Activated T-cell treated with anti-CD3 and anti-CD28 coated beads for 1 hour (primary cell): ENCODE measurements at places on chromosomes 3 and 15.

DNA sequence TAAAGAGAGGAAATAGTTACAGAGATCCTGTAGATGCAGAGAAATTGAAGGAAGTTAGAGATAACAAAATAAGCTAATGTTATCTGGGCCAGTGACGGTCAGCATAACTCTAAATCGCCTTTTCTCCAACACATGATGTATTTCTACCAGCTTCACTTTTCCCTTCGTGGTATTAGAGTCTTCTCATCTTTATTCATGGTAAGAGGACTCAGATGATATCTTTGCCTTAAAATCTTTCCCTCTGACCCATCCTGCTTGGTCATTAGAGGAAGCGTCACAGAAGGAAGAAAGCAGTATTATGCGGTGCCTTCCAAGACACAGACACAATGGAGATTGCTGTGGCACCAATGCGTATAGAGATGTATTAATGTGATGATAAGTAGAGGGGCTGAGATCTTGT lies 320.7 kb upstream of the GOLIM4 start:
- DNase-seq: no peak

GRCh38 chr3:133856316-133856715 lies 39.4 kb downstream of the RAB6B start:
- DNase-seq: no peak

- no peak for DNase-seq
Measured at GRCh38 chr3:126208182-126208581, 27.8 kb upstream of the ALDH1L1 start.

GRCh38 chr3:151169262-151169947 lies 33.6 kb downstream of the GPR171 start:
- DNase-seq: no peak

- DNase-seq: no peak
Measured at GRCh38 chr3:47022641-47023071, 43.2 kb downstream of the NBEAL2 start.

DNA sequence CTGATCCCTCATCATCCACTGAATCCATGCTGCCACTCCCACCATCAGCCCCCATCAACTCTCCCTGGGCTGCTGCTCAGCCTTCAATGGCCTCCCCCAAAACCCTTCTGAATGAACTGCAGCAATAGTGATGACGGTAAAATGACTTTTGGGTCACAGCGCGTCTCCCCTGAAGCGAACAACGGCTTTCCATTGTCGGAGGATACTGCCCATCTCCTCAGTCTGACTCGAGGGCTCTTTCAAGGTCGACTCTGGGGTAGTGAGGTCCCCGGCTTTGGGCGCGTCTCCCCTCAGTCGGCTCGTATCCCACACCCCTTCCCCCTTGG lies 57.2 kb upstream of the ZBTB38 start:
- no peak for DNase-seq

DNA sequence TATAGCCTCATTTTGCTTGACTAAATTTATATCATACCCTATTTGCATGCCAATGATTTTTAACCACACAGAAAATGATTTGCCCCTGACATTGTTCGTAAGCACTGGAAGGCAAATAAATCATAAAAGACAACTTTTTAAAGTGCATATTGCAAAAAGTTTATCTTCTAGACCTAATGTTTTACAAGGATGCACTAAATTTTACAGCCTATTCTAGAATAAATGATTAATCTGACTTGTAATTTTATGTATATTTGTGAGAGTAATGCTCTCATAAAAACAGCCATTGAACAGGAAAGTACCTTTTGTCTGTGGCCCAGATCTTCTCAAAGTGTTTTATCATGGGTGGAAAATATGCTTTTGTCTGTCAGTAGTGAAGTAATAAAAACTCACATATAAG lies 546.6 kb downstream of the EPHA3 start:
- DNase-seq: no peak

DNA sequence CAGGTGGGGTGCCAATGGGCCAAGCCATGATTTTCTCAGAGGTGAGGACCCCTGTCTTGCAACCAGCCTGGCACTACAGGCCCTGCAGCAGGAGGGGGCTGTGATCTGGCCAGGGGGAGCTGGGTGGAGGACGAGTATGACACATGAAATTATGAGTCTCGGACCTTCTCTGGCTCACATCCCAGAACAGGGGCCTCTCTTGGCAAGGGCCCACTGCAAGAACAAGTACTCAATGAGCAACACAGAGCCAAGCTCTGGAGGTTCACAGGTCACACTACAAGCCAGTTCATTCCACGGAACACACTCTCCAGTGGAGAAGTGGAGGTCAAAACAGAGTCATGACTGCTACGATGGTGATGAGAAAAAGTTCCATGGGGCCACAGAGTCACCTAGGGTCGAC lies 28.3 kb downstream of the CCDC32 start:
- DNase-seq: no peak

GRCh38 chr3:108474581-108474980 lies 35.8 kb downstream of the MYH15 start:
- no peak for DNase-seq

DNA sequence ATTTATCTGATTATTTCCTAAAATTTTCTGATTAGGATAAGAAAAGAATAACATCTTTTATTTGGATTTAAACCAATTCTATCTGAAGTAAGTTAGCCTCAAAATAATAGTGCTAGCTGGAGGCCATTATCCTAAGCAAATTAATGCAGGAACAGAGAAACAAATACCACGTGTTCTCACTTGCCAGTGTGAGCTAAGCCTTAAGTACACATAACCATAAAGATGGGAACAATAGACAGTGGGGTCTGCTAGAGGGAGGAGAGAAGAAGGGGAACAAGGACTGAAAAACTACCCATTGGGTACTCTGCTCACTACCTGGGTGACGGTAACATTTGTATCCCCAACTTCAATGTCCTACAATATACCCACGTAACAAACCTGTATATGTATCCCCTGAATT lies 31.3 kb upstream of the LYSMD4 start:
- DNase-seq: no peak

DNA sequence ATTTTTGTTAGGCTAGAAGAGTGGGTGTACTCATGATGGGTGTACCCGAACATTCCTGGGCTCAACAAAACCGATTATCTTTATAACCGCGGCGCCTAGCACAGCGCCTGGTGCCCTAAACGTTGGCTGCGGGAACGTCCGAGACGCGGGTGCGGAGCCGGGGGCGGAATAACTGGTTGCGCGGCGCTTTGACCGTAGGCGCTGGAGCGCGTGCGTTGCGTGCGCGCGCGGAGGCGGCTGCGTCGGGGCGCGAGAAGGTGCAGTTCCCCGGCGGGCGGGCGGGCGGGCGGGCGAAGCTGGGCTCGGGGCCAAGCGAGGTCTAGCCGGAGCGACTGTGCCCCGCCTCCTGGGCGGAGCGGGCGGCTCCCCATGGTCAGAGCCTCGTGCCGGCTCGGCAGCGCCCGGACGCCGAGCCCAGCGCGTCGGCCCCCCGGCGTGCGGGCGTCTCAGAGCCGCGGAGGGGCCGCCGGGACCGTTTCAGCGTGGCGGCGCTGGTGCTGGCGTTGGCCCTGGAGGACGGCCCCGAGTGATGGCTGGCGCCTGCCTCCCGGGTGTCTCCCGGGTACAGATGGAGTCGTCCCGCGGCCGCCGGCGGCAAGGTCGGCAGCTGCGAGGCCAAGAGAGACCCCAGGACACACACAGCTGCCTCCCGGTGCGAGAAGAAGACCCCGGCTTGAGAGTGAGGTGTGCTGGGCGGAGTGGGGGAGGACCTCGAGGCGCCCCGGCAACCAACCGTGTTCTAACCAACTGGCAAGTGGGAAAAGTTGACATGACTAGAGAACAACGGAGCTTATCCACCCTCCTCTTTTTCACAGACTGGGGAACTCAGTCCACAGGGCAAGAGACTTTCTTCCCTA lies at the start of gene PLAAT1:
PLAAT1 (plus strand) TSS at position 373 of the 857 bp plus-strand sequence. CDS start 14,429 bp downstream, outside the sequence.
- DNase-seq: no peak

DNA sequence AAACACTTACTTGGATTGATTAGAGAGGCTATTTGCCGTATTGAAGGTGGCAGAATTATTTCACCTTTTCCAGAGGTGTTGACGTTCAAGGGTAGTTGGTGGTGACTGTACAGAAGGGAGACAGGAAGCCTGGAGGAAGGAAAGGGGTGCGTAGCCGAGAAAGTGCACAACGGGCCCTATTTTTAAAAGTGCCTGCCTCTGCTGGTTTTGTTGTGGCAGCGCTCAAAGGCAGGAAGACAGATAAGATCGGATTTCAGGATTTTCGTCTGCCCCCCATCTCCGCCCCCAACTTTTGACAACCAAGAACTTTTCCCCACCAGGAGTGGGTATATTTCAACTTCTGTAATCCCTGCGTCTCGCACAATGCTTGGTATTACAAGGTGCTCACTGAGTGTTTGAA lies 38.5 kb downstream of the SMAD3 start:
- DNase-seq: no peak

DNA sequence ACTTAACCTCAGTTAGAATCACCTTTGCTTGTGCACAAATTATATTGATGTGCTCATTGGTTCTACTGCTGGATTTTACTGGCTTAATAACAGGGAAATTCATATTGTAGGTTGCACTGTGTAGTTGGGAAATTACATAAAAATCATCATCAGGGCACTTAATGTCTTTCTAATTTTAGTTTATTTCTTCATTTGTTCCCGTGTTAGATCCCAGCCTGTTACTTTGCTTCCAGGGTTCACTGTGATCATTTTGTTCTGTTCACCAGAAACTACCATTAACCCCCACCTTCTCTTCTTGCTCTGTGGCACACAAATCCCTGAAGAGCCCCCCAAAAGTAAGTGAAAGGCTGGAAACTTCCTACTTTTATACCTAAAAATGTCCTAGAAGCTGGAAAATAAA lies 80.4 kb downstream of the RARB start:
- no peak for DNase-seq

DNA sequence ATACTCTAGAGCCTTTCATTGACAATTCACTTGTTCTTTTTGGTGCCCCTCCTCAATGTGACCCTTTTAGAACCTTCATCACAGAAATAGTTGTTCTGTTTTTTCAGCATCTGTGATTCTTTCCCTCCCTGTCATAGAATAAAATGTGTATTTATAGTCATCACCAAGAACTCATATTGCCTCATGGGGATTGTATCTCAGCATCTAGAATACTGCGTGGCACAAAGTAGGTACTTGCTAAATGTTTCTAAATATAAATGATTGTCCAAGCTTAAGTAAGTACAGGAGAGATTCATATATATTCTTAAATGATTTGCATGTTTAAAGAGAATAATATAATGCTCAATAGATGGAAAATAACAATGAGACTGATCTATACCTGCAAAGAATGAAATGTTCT lies 190.1 kb downstream of the FNDC3B start:
- DNase-seq: no peak

DNA sequence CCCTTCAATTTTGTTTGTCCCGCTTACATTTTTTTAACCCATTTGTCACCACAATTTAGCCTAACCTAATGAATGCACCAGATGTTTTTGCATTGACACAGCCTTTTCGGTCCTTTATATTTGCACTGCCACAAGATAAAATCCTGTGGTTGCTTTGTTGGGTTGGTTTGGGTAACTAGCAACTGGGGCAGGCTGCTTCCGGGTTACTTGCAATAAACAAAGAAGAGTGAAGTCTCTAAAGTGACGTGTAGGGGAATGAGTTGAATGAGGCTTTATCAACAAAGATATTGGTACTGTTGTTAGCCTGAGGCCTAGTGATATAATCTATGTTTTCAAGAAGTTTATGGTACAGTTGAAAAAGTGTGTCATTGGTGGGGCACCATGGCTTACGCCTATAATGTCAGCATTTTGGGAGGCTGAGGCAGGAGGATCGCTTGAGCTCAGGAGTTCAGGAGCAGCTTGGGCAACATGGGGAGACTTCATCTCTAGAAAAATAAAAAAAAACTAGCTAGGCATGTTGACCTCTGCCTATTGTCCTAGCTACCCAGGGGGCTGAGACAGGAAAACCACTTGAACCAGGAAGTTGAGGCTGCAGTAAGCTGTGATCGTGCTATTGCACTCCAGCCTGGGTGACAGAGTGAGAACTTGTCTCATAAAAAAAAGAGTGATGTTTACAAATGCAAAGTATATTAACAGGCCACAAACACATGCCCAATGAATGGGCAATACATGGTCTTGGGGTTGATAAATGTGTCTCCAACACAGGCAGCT lies 121.8 kb downstream of the OXSM start:
- no peak for DNase-seq

DNA sequence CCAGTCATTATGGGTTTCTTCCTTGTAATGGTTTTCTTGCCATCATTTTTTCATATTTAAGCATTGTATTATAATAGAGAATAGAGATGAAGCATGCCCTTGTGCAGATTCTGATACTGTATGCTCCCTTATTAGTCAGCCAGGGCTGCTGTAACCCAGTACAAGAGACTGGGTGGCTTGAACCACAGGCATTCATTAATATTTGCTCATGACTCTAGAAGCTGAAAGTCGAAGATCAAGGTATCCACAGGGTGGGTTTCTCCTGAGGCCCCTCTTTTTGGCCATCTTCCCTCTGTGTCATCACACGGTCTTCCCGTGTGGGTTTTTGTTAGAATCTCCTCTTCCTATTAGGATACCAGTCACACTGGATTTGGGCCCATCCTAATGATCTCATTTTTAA lies 74.5 kb downstream of the FOXP1 start:
- DNase-seq: no peak

DNA sequence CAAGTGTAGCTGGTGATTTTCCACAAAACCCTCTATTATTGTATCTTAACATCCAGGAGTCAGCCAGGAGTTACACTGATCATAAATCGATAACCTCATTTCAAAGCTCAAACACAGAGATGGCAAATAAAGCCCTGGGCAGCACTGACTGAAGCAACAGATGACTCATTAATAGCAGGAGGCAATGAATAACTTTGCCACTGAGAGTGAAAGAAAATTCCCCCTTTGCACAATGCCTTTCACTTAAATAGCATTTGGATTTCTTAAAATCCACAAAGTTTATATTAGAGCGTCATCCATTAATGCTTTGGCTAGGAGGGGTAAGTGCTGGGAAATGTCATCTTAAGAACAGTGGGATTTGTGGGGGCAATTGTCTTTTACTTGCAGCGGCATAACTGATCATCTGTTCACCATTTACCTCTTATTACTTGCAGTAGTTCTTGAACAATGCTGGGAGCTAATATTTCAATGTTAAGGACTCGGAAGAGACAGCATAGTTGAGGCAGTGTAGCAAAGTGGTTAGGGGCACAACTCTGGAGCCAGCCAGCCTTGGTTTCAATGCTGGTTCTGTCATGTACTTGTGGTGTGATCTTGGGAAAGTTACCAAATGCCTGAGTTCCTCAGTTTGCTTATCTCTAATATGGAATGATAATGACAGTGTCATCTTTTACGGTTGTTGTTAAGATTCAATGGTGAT lies 630.4 kb upstream of the TBL1XR1 start:
- no peak for DNase-seq

DNA sequence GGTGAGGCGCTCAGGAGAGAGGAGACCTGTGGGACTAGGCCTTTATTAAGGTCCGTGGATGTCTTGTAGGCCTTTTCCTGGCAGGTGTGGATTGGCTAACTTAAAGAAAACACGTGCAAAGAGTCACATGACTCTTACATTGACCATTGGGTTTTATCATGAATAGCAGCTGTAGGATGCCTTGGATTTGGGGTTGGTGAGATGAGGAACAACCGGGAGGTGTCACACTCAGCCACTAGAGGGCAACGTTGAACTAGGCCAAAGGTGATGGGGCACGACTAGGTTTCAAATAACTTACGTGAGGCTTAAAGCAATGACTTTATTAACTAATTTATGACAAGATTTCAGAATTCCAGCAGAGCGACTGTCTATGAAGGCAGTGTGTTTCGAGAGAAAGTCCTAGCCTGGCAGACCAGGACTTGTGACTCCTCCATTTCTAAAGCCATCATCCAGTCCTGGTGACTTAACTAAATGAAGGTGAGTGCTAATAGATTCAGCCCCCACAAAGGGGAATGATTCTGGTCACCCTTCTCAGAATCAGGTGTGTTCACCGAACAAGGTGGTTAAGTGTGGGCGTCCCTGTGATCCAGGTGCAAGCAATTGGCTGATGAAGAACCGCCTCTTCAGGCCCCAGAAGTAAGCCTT lies 345.6 kb downstream of the MCTP2 start:
- no peak for DNase-seq
